ENCODE measurements at places on chromosomes 6 and 20.

GRCh38 chr6:144364208-144364720, 79.1 kb downstream of the UTRN start:
- DNase-seq: no peak

DNA sequence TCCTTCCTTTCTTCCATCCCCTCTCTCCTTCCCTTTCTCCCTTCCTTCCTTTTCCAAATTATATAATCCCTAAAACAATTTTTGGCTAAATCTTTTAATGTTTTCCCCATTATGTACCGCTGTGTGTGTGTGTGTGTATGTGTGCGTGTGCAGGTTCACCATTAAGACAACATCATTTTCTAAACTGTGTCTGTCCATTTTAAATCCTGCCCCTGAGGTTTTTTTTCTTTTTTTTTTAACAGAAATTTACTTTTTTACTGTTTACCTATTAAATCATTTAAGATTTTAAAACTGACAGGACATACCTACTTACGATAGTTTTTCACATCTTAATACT, 366.3 kb upstream of the EPHA7 start:
- no peak for DNase-seq

DNA sequence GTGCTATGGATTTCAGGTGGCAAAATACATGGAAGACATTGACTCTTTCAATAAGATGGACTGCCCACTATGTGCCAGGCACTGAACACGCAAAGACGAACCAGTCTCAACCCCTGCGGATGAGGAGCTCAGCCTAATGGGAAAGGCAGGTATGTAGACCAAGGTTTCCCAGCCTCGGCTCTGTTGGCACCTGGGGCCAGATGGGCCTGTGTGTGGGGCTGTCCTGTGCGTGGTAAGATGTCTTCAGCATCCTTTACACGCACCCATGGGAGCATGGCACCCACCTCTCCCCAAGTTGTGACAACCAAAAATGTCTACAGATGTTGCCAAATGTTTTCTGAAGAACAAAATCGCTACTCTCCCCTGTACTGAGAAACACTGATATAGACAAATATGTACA, 82.6 kb upstream of the FOXQ1 start:
- no peak for DNase-seq

DNA sequence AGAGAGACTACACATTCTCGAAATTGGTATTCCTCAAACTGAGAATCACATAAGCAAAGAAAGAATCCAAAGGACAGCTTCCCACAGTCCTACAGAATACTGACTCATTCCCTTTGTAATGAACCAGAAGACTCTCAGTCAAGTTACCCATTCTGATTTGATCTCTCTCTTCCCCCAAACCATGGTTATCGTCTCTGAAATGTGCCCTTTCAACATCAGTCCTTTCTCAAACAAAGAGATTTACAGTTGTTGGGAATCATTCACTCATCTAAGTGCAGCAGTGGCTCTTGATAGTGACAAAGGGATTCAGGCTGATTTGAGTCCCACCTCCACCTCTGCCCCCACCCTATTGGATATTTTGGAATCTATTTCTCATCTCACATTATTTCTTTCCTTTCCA, 15.0 kb upstream of the RSPO3 start:
- no peak for DNase-seq

- no peak for DNase-seq
Measured at GRCh38 chr6:20924911-20925543, 390.8 kb downstream of the CDKAL1 start.

GRCh38 chr6:12851123-12851695, 134.6 kb downstream of the PHACTR1 start:
- DNase-seq: no peak

GRCh38 chr6:13593720-13594119, 19.3 kb downstream of the SIRT5 start:
- DNase-seq: no peak

GRCh38 chr20:38073307-38074071, 39.9 kb downstream of the RPRD1B start:
- DNase-seq: peak; percentile 98

DNA sequence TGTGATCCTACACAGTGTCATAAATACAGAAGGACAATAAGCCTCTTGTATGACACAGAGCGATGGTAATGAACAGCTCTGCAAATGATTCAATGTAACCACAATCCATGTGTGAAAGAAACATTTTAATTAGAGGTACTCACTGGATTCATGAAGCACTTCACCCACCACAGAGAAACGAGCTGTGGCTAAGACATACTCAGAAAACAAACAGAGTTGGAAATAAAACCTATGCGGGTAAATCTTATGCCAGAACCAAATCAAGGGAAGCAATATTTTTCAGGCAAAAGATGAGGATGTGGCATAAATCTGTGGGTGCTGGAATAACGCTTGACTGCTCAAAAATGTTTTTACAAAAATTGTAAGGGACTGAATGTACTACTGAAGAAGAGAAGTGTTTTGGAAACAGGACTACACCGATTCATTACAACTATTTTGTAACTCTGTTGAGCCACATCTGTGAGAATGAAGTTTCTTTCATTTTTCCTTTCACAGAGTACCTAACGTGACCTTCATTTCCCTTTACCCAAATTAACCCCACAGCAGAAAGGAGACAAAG, 112.1 kb downstream of the WDR27 start:
- DNase-seq: peak; percentile 47

DNA sequence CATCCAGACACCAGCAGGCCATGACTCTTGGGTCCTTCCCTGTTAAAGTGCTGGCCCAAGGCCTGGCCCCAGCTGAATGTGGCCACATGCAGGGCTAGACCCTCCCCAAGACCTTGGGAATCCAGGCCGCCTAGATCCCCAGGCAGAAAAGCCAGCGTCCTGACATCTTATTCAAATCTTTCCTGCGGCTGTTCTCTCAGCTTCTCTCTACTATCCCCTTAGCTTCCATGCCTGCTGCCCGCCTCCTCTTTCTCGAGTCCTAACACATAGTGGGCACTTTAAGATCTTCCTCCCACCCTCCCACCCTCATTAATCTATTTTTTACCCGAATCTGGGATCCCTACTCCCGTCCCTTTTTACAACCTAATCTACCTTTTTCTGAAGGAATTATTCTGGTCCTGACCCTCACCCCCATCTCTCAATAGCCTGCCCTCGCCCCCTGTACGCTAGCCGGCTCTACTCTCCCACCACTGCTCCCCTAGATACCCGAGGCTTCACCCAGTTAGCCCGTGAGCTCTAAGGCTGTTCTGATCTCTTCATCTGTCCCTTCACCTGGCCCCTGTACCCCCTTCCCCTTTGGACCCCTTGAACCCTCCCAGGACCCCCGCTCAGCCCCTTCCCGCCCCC, at the start of gene CCHCR1:
Gene CCHCR1 (minus strand): TSS at position 290 of the 627 bp plus-strand sequence. CDS start 202 bp downstream, at position 88.
- DNase-seq: no peak

- peak; percentile 38 for DNase-seq
Measured at GRCh38 chr6:82246802-82247504, 591 bp downstream of the IBTK start.

GRCh38 chr6:154528310-154528915, 17.9 kb upstream of the CNKSR3 start:
- DNase-seq: no peak

- no peak for DNase-seq
Measured at GRCh38 chr6:157732416-157733161, 90.5 kb upstream of the SNX9 start.

DNA sequence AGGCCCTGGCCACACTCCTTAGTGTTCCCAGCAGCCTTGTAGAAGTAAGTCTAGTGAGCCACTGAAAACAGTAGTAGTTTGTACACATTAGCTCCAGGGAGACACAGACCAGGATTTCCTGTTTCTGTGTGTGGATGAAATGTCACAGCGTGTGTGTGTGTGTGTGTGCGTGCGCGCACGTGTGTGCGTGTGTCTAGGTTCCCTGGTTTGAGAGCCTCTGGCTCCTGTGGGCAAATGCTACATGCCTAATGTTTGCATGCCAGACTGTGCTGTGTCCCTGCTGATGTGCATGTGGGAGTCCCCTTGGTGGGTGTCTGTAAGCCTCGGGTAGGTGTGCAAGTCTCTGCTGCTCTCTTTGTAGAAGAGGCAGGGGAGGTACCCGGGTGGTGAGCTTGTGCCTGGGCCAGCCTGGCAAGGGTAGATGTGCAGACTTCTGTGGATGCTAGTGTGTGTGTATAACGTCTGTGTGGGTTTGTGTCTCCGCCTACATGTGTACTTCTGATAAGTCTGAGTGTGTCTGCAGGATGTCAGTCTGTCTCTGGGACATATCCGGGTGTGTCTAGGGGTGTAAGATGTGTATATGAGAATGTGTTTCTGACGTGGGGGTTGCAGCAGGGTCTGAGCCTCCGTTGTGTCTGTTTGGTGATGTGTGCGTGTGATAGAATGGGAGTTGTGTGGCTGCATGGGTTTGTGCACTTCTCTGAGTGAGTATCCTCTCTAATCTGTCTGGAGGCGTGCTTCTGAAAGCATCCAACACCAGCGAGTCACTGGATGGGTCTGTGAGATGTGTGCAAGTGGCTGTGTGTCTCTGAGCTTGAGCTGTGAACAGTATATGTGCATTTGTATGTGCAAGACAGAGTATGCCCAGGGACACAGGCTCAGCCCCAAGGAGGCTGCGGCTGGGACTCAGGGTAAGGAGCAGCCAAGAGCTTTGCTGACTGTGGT, 19.0 kb upstream of the TLDC2 start:
- DNase-seq: peak; percentile 63

DNA sequence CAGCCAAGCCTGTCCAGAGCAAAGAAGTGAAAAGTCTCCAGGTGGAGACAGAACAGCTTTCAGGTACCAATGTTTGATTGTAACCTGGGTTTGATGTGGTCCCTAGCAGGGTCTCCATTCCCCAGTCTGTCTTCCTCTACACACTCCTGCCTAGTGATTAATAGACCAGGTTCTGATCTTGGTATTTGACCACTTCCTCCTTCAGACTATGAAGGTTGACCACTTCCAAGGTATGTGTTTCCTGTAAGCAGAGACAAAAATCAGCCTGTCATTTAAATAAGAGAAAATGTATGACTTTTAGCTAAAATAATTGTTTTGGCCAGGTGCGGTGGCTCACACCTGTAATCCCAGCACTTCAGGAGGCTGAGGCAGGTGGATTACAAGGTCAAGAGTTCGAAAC, 41.8 kb upstream of the TOP1 start:
- no peak for DNase-seq

GRCh38 chr20:46774236-46774635, 64.8 kb downstream of the SLC2A10 start:
- no peak for DNase-seq

- DNase-seq: no peak
Measured at GRCh38 chr20:3828798-3829197, 8.5 kb downstream of the AP5S1 start.

GRCh38 chr6:16955899-16956298, 146.0 kb upstream of the STMND1 start:
- no peak for DNase-seq

DNA sequence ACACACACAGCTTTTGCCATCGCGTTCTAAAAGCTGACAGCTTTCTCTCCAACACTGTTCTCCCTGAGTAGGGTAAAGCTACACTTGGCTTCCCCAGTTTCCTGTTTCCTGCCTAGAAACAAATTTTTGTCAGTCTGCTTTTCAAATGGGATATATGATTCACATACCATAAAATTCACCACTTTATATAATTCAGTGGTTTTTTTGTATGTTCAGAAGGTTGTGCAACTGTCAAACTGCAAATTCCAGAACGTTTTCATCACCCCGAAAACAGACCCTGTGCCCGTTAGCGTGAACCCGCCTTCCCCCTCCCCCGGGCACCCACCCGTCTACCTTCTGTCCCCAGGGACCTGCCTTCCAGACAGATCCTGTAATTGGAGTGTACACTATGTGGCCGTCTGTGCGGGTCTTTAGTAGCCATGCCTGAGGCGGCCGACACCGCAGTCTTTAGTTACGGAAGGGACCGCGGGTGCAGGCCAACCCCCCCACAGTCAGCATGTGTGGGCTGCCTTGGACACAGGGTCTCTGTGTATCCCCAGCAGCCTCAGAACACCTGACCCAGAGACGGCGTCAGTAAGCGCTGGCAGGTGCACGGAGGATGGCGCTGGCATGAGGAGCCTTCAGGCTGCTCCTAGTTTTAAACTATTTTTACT, 16.6 kb downstream of the HRH3 start:
- peak; percentile 61 for DNase-seq

GRCh38 chr6:14380086-14380820, 262.7 kb downstream of the CD83 start:
- DNase-seq: no peak

DNA sequence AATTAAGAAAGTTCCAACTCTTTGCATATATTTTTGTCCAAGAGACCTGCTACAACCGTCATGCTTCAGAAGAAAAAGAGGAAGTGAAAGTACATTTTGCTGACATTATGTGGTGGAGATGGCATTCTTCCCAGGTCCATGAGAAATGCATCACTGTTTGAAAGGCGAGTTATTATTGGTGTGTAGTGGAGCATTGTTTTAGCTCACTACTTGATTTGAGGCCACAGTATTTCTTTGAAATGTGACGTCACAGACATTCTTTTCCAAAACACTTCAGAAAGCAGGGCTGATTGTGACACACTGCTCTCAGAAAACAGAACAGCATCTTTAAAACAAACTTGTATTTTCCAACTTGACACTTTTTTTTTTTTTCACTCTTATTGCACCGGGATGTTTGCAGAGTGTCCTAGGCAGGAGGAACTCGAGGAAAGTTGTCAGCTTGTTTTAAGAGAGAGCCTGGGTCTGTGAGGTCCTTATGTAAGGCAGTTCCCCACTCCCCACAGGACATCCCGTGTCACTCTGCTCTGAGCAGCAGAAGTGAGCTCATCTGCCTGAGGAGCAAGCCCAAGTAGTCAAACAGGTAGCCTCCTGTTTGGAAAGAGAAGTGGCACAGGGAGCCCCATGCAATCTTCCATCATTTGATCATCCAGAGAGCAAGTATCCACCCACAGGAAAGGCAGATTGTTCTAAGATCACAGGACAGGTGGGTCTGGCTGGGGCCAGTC, 1.1 kb downstream of the SPTLC3 start:
- peak; percentile 85 for DNase-seq

DNA sequence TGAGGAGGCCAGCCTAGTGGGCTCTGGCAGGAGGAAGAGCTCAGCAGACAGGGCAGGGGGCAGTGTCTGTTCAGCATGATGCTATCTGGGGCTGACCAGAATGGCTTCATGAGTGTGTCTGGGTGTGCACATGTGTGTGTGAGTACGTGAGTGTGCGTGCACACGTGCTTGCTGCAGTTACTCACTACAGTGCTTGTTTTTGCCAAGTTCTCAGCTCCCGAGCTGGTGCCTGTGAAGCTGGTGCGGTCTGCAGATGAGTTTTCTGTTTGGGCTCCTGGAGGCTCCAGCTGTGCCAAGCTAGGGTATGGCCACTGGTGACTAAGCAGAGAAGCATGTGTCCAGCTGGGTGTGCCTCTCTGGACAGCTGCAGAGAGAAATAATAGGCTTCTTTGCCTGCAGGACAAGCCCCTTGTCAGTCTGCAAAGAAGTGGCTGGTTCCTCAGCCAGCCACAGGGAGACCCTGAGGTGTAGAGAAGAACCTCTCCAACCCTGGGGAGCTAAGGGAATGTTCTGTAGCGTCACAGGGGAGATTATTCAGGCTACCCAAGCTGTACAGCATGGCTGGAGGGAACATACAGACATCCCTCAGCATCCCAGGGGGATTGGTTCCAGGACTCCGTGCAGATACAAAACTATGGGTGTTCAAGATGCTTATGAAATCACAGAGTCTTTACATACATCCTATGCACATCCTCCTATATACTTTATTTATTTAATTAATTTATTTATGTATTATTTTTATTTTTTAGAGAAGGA, 40.2 kb upstream of the FAM50B start:
- DNase-seq: peak; percentile 71

GRCh38 chr20:33793011-33793931, 17.9 kb upstream of the CHMP4B start:
- DNase-seq: peak; percentile 43

- peak; percentile 36 for DNase-seq
Measured at GRCh38 chr6:123913863-123914262, 110.2 kb downstream of the NKAIN2 start.
